AG04450 (cell line): ENCODE measurements at places on chromosomes 2 and 18.

GRCh38 chr2:65158557-65158956 is 28.7 kb upstream of the RAB1A start:
- DNase-seq, result no peak

- DNase-seq, result no peak
These were observed 1.2 kb upstream of the CLASP1 start for GRCh38 chr2:121650315-121650930.

- no peak for DNase-seq
These were observed 221.8 kb downstream of the INSIG2 start for GRCh38 chr2:118309946-118310680.

GRCh38 chr2:214807653-214808052 is 1.8 kb downstream of the BARD1 start:
- DNase-seq, result no peak

- no peak for DNase-seq
These were observed 168.7 kb downstream of the ZNF804A start for GRCh38 chr2:184767059-184767458.

DNA sequence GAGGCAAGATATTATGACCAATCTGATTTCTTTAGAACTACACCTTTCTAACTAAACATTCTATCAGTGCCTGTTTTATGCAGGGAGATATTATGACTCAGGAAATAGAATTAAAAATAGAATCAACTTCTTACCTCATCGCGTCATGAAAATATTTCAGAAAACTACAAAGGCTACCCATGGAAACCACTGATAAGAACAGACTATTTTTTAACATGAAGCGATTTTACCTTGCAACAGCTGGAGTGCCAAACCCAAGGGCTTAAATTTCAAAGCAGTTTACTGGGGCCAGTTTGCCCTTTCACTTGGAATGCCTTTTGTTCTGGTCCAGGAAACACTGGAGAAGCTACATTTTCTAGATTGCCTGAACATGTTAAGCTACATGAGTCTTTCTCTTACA is 304.8 kb upstream of the CCDC68 start:
- no peak for DNase-seq

DNA sequence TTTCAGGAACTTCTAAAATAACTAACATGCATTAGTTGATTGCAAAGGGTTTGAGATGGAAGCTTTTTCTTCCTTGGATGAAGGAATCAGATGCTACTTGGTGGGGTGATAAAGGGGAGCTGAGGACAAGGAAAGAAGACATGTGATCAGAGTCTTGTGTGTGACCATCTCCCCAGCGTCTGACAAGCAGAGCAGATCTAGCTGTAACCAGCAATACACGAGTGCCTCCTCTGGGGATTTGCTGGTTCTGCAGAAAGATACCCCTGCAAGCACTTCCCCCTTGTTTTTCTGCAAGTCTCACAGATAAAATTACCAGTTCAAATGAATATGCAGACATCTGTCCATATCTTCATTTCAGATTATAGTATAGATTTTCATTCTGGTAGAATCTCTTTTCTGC is 2.7 kb downstream of the CDH7 start:
- DNase-seq, result no peak

DNA sequence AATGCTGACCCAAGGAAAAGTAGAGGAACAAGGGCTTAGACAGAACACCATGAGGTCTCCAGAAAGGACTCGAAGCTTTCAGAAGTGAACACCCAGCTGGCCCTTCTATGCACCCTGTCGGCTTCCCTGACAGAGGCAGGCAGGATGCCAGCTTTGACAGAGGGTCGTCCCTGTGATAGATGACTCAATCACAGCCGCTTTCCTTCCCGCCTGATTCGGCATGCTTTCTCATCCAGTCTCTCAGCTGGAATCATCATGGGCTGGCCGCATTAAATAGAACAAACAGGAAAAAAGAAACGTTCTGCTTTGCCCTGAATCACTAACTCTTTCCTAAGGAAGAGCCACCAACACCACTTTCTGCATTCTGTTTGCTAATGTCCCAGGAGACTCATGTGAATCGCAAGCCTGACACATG is 140.3 kb upstream of the RAB12 start:
- DNase-seq, result no peak

GRCh38 chr18:79641722-79642497 is 37.7 kb upstream of the CTDP1 start:
- no peak for DNase-seq

DNA sequence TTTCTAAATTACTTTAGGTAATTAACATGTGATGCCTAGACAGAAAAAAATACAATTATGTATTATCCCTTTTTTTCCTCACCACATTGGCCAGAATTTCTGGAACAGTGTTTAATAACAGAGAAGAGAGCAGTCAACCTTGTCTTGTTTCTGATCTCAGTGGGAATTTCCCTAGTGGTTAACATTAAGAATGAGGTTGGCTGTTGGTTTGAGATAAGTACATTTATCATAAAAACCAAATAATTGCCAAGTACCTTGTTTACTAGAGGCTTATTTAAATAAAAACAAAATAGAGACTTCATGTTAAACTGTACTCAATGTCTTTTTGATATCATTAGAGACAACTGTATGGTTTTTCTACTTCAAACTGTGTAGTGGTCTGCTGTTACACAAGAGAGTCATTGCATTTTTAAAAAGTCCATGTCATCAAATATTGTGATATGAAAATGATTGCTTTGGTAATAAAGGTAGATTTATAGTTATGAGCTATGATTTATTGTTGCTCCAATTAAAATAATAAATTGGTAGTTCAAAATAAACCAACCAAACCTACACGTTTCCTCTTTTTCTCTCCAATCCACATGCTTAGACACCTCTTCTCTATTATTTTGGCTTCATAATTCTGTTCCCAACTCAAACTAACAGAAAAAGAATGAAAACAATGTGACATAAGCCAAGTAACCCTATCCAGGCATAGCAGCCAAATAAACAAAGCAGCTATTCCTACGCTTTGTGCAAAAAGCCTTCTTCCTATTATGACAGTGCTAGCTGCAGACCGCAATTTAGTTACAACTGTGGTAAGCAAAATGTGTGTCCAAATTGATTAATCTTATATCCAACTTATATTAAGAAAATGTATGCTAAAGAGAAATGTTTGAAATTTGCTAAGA is 20.9 kb upstream of the TANK start:
- DNase-seq, result peak; percentile 23

DNA sequence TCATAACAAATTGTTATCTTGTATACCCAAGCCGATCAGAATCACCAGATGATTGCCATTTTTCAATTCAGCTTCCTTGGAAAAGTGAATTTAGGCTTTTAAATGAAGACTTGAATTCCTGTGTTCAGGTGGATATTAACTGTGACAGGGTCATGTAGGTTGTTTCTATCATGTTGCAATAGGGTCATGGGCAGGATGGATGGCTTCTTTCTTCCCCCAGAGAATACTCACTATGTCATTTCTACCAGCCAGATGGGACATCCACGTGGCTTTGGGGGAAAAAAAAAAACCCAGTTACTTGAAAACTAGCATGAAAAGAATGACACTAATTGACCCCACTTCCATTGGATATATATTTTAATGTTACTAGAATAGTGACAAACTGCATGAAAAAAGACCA is 14.6 kb upstream of the DSG2 start:
- no peak for DNase-seq

DNA sequence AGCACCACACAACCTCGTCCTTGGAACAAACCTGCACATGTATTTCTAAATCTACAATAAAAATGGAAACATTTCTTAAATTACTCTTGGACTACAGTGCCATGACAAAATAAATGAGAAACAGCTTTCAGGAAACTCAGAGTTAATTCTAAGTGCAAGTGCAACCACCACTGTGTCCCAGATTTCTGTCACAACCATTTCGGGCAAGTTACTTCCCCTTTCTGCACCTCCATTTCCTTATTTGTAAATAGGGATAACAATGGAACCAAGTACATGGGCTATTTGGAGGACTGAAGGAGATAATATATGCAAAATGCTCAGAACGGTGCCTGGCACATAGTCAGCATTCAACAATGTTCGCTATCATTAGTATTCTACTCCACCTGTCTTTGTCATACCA is 93.2 kb downstream of the CACNB4 start:
- DNase-seq, result no peak

GRCh38 chr2:17799301-17800120 is 16.7 kb upstream of the MSGN1 start:
- no peak for DNase-seq

GRCh38 chr2:1049691-1050090 is 99.0 kb downstream of the SNTG2 start:
- no peak for DNase-seq

- no peak for DNase-seq
These were observed 24.5 kb downstream of the RAB10 start for GRCh38 chr2:26058390-26058789.

DNA sequence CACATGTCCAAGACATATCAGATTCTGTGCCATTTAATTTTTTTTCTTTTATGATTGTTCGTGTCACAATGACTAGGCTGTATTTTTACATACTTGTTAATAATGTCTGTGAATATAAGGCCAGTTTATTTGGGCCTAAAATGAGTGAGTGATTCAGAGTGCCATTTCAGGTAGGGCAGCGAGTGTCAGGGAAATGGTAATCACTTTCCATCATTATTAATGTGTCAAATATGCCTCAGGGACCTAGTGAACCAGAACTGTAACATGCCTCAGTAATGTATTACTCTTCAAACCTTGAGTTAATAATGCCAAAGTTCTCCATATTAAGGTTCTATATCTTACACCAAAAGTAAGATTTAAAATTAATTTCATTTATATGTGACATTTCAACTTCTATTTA is 8.6 kb downstream of the FAM171B start:
- DNase-seq, result no peak

GRCh38 chr18:8627107-8627472 is 17.9 kb downstream of the RAB12 start:
- DNase-seq, result no peak

DNA sequence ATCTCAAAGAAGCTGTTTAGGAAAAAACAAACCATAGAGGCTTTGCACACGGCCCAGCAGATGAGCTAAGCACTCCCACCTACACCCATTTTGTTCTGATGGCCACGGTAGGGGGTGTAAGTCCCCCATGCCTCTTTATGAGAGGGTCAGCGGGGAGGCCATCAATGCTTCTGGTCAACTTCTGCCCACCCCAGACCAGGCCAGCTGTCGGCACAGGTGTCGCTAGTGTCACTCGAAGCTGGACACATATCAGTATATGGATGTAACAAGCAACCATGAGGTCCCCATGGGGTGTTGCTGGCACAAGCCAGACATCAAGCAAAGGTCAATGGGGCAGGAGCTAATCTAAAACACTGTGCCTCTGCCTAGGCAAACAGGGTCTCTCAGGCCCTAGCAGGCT is 23.7 kb upstream of the SLC35F6 start:
- no peak for DNase-seq

GRCh38 chr2:101114268-101114783 is 36.9 kb downstream of the TBC1D8 start:
- DNase-seq, result no peak

DNA sequence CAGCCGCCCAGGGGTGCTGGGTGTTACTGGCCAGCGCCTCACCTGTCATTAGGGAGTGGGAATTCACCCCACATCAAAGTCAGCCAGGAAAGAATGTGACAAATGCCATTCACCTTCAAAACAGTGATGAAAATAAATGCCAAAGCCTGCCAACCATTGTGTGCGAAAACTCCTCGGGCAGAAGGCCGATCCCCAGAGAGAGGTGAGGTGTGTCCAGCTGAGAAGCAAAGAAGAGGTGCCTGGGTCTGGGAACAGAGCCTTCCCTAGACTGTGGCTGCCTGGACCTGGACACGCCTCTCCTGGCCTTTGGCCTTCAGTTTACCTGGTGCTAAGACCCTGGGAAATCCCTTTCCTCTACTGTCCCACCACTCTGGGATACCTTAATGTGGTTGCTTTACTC is 142.7 kb downstream of the CYP26B1 start:
- DNase-seq, result no peak

DNA sequence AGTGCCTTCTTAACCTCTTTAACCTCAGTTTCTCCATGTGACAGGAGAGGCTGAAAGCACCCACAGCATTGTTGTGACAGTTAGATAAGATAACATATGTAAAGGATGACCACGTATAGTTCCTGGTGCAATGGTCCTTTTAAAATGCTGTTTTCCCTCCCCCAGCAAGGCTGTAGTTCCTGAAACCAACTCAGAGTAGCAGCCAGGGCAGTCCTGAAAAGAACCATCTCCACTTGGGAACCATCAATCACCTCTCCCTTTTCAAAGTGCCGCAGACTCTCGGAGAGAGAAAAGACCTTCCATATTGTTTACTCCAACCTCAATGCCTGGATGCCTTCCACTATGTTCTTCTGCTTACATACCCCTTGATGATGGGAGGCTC is 158.8 kb downstream of the DDX1 start:
- DNase-seq, result no peak

DNA sequence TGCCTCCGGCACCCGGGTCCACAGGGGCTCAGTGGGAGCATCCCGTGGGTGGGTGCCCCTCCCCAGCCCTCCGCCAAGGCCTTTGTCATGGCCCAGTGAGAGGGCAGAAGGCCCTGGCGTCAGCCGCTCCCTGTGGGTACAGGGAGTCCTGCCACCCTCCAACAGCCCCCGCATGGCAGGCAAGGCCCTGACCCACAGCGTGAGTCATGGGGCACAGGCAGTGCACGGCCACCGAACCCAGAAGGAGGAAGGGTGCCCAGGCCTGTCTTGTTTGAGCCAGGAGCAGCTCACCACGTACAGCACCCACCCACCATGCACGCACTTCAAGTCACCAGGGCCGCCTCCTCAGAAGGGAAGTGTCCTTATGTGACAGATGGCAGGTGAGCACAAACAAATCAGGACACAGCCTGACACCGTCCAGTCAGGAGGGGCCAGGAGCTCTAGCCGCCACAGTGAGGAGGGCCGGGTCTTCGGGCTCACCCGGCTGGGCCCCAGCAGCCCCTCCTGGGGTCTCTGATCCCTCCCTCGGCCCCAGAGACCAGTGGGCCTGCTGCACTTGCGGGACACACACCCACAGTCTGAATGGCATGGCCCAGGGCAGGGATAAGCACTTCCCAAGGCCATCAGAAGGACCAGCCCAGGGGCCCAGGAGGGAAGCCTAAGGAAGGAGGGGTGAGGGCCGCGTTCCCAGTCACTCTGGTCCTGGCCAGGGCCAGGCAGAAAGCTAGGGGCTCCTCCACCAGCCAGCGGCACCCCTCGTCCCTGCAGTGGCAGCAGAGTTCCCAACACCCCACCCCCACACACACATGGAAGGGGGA is 25.8 kb downstream of the BIN1 start:
- no peak for DNase-seq

- no peak for DNase-seq
These were observed 26.9 kb downstream of the CENPA start for GRCh38 chr2:26812731-26813130.

DNA sequence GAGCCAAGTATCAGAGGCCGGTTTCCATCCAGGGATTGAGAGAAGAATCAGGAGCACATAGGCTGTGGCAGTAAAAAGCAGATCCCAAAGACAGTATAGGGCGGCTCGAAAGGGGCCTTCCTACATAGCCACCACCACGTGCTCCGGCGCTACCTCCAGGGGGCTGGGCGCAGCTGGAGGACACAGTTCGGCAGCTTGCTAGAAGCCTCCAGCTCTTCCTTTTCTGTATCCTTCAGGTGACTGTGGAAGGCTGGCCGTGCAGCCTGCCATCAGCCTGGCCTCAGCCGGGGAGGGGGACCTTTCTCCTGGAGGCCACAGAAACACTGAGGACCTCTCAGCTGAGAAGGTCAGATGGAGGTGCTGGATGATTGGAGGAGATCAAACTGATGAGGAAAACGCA is 183.6 kb upstream of the GLI2 start:
- DNase-seq, result no peak
